Stimulated activated CD8-positive, alpha-beta memory T cell treated with anti-CD3 and anti-CD28 coated beads, Interleukin-15, amount 100 ng/mL, for 24 hours (primary cell): ENCODE measurements at places on chromosomes 13 and 19.
A peak's percentile ranks its signal among the peaks of the same experiment; 100 is the strongest.

- no peak for DNase-seq
These were observed 63.3 kb downstream of the GPR12 start for GRCh38 chr13:26697069-26697955.

- DNase-seq: no peak
These were observed 11.3 kb upstream of the PNMA8A start for GRCh38 chr19:46482631-46483030.

DNA sequence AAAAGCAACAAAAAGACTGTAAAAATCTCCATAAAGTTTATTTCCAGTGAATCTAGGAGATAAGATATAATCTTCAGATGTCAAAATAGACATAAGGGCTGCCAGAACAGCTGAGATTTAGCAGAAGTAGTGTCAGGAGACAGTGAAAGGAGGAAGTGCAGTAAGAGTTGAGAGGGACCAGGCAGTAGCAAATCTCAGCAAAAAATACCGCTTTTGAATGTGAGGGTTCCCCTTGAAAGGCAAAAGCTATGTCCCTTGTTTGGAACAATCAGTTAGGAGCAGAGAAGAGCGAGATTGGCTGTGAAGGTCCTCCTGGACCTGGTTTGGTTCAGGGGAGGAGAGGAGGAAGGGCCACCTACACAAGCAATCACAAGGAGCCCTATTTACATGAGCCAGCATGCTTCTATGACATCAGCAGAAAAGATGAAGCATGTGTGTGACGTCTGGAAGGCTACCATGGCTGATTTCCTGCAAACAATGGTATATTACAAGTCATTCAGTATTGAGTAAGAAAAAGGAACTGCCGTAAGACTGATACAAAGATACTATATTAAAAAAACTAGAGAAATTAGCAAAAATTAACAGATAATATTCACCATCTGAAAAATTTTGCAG is 98.9 kb upstream of the SIAH3 start:
- DNase-seq: no peak

- DNase-seq: no peak
These were observed 170.4 kb upstream of the UBL3 start for GRCh38 chr13:30020726-30021312.

GRCh38 chr19:5091018-5091683 is 122.2 kb downstream of the KDM4B start:
- DNase-seq: no peak

DNA sequence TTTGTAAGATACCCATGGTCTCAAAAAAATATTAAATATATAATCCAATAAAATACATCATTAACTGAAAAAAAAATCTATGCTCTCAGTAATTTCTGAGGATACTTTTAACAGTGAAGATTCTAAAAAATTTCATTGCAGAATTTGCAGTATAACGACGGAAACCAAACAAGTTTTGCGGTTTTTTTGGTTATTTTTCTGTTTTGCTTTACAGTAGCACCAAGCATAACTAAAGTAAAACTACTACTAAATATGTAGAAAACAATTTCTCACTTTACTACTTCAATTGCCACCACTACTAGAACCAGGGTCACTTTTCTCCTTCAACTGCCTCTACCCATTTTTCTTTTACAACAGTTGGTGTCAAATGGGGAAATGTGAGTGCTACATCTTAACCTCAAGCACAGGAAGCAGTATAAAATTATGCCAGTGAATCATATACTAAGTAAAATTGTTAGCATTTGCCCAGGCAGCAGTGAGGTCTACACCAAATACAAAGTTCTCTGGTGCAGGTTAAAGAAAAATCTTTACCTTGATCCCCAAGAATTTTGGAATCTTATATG is 24.1 kb downstream of the MICU2 start:
- no peak for DNase-seq

DNA sequence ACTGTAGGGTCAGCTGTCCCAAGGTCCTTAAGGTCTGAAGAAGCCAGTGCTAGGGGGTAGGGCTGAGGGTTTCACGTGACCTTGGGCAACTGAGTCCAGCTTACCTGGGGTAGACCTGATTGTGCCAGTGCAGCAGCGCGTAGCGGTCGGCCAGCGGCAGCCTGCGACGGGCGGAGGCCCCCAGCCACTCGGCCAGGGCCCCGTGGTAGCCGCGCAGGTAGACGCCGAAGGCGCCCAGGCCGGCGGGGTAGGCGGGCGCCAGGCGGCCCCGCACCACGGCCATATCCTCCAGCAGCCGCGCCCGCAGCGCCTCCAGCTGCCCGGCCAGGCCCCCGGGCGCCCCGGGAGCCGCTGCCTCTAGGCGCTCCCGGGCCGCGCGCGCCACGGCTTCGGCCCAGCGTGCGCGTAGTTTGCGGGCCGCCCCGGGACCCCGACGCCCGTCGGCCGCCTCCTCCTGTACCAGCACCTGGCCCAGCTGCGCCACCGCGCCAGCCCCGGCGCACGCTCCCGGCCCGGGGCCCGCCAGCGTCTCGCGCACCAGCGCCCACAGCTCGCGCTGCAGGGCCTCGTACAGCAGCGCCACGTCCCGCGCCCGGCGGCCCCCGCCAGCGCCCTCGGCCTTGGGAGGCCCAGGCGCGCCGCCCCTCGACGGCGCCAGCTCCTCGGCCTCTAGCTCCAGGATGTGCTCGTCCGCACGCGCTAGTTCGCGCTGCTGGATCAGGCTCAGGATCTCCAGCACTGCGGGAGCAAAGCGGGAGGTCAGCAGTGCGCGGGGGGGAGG is 10.9 kb downstream of the EXOC3L2 start:
- DNase-seq: no peak

DNA sequence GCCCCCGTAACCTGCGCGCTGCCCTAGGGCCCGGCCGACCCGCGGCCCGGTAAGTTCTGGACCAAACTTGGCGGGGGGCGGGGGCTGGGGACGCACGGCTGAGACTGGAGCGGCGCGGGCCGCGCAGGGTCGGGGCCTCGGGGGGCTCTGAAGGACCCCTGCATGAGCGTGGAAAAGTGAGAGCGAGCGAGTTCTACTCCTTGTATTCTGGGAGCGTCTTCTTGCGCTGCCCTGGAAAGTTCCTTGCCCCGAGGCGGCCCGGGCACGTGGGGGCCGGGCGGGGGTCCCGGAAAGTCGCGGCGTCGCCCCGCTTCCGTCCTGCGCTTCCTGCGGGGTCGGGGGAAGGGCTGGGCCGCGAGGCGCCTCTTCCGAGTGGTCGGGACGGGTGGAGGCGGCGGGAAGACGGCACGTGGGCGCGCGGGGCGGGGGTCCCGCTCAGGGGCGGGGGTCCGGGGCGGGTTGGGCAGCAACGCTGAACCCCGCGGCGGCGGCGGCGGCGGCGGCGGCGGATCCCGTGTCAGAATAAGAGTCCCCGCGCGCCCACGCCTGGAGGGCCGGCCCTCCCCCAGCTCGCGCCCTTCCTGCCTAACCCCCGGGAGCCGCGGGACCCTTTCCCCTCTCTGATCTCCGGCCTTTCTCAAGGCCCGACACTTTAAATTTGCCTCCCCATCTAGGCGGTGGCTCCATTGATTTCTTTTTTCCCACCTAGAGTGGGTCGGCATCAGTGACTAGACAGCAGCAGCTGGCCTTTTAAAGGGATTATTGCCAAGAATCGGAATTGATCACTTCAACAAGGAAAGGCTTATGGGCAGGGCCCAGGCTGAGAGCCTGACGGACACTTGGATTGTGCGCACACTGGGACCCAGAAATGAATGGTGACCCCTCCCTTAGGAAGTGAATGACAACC is 749 bp downstream of the GATAD2A start:
- DNase-seq: peak; percentile 36

- no peak for DNase-seq
These were observed at the start of gene MIDN for GRCh38 chr19:1248139-1248785. TSS of gene MIDN (plus strand) at chr19:1248583. CDS start at chr19:1250297, 1,714 bp downstream.
